ENCODE measurements at places on chromosomes 6 and 20.

GRCh38 chr6:96812077-96812703, 25.1 kb downstream of the GPR63 start:
- no peak for DNase-seq

DNA sequence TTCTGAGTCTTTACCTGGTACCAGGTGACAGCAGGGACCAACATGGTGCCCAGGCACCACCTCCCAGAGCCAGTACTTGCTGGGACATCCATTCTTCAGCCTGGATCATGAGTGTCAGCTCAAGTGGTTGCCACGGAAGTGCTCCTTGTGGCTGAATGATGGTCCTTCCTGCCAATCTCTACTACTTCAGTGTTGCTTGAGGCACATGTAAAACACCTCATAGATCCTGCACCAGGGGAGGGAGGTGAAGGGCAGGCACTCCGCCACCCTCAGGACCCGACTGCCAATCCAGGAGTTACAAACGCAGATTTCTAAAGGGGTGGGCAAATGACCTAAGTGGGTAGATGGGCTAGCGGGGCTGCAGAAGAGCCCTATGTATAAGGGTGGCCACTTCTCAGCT, 226.0 kb downstream of the PREX1 start:
- no peak for DNase-seq

DNA sequence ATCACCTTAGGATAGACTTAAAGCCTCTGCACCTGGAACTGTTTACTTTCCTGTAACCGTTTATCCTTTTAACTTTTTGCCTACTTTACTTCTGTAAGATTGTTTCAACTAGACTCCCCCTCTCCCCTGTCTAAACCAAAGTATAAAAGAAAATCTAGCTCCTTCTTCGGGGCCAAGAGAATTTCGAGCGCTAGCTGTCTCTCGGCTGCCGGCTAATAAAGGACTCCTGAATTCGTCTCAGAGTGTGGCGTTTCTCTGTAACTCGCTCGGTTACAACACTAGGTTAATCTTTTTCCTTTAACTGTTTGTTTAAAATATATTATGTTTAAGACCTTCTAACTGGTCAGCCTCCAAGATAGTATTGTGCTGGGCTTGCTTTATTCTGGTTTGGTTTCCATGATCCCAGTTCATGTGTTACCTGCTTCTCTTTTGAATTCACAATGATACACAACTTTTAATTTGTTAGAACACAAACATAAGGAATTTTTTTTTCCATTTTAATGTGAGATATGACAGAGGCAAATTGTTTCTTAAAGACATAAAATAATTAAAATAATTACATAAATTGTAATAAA, 8.7 kb upstream of the NQO2 start:
- DNase-seq, result no peak

GRCh38 chr20:54123587-54124180, 50.1 kb downstream of the CYP24A1 start:
- peak; percentile 78 for DNase-seq

GRCh38 chr6:168518867-168519266, 77.9 kb downstream of the SMOC2 start:
- no peak for DNase-seq
